ENCODE measurements at places on chromosomes 3 and 15. TPM values are rescaled to one million over a fixed set of nuclear protein-coding genes. Genes with fewer than 3 reads are reported as not detected.

PP2D1 gene
- polyA plus RNA-seq = 0.60 TPM

FOXB1 gene
- 0.91 TPM for polyA plus RNA-seq

SMAD6 gene
- not detected for polyA plus RNA-seq

PLA2G4E gene
- not detected for polyA plus RNA-seq

FRMD5 gene
- 0.39 TPM for polyA plus RNA-seq

DNA sequence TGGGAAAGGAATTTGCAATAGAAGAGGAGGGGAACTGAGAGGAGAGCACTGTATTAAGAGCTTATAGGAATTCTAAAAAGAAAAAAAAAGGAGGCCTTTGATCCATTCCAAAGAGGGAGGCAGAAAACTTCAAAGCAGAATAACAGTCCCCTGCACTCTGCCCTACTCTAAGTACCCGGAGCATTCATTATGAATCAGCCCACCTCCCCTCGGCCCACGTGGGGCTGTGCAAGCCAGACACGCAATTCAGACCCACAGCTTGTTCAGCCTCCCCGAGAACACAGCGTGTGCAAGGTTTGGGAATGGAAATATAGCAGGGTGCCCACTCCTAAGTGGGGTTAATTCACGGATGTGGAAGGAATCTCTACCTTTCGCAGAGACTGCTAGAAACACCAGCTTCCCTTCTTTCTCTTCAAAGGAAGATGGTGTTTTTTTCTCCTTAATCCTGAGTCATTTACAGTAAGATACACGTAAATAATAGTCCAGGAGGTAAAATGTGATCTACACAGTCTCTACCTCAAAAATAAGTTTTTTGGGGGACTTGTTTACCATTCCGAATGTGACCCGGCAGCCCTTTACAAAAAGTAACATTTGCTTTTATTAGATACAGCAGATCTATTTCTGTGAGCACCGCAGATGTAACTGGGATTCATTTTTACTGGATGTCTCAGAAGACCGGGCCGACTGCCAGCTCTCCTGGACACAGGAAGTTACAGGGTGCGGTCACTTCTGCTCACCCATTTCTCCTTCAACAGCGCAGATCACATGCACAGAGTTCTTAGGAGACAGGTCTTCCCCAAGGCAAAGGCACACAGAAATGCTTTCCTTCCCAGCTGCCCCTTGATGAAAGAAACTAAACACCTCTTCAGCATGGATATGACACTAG lies 768.5 kb upstream of the CFAP20DC start:
- H3K27ac ChIP-seq = no peak overlapping the region
- no peaks in the 10 kb centered on the region for H3K4me1 ChIP-seq
- H3K36me3 ChIP-seq = peaks cover 20% of the 10 kb centered on the region
- DNase-seq = no peak

GRCh38 chr3:129587566-129588210 lies 18.8 kb downstream of the PLXND1 start:
- DNase-seq = no peak
- no peak overlapping the region for H3K27ac ChIP-seq
- H3K4me3 ChIP-seq = no peak overlapping the region
- peaks cover under 1% of the 10 kb centered on the region for H3K4me1 ChIP-seq

DNA sequence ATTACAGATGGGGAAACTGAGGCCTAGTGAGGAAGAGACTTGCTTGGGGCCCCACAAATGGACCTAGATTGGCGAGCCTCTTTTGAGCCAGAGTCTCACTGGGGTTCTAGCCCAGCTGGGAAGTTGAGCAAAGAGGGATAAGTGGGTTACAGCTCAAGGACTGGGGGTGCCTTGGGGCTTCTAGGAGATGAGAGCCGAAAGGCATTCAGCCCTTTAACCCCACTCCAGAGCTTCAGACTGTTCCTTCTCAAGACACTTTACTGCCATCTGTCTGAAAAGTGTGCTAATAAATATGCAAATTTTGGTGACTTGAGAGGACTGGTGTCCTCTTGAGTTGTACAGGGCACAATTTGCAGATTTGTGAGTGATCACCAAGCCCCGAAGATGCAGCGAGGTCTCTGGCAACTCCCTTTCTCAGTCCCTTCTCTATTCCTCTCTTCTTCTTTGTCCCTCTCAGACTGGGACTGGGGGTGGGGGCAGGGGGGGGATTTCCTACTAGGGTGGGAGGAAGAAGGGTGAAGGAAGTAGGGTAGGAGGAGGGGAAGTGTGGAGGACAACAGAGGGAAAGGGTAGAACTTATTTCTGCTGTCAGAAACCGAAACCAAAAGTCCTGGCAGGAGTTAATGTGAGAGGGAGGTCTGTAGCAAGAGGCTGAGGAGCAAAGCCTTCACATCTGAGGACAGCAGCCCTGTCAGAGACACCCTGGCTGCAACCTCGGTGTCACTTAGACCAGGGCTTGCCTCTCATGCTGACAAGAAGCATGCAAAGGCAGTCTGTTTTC lies 16.2 kb upstream of the ANKDD1A start:
- H3K36me3 ChIP-seq = no peaks in the 10 kb centered on the region
- peak overlapping the region; percentile 84 for H3K27ac ChIP-seq
- peak; percentile 45 for DNase-seq
- H3K27me3 ChIP-seq = no peaks in the 10 kb centered on the region
- H3K4me1 ChIP-seq = peaks cover 53% of the 10 kb centered on the region

GRCh38 chr15:92971713-92972112 lies 71.6 kb downstream of the CHD2 start:
- H3K27me3 ChIP-seq = no peaks in the 10 kb centered on the region
- no peaks in the 10 kb centered on the region for H3K4me1 ChIP-seq
- H3K4me3 ChIP-seq = no peak overlapping the region
- no peak overlapping the region for H3K27ac ChIP-seq
- DNase-seq = no peak

GRCh38 chr15:86159468-86159867 lies 79.8 kb downstream of the AGBL1 start:
- no peaks in the 10 kb centered on the region for H3K27me3 ChIP-seq
- no peak overlapping the region for H3K4me3 ChIP-seq
- no peaks in the 10 kb centered on the region for H3K4me1 ChIP-seq

- no peak overlapping the region for H3K27ac ChIP-seq
- H3K4me3 ChIP-seq = no peak overlapping the region
- no peaks in the 10 kb centered on the region for H3K36me3 ChIP-seq
- DNase-seq = no peak
These were observed 36.1 kb downstream of the SENP8 start for GRCh38 chr15:72154316-72154715.

DNA sequence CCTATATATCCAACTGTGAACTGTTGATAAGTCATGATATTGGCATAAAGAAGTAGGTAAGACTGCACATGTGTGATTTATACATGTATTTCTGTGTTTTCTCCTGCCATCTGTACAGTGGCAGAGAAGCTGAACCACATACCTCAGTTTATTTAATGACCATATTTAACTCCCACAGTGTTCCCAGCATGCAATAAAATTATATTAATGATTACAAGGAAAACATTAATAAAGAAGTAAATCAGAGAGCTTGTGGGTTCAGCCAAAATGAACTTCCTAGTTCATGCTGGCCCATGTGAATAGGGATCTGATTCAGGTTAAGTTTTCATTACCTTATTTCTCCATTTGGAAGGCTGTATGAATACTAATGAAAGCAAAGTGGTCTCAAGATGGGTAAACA lies 439.2 kb downstream of the CNTN6 start:
- DNase-seq = no peak
- H3K36me3 ChIP-seq = no peaks in the 10 kb centered on the region
- no peak overlapping the region for H3K4me3 ChIP-seq
- H3K27ac ChIP-seq = no peak overlapping the region
- H3K27me3 ChIP-seq = no peaks in the 10 kb centered on the region

- DNase-seq = peak; percentile 93
- H3K4me1 ChIP-seq = peaks cover 14% of the 10 kb centered on the region
- H3K36me3 ChIP-seq = no peaks in the 10 kb centered on the region
- peak within 1 kb of the TSS; percentile 74 for H3K27ac ChIP-seq
These were observed at the start of gene TRIM59 for GRCh38 chr3:160449636-160450598. Gene TRIM59 (minus strand): TSS chr3:160449786. CDS start chr3:160439183, 10,603 bp downstream.

GRCh38 chr15:69074001-69074842 lies 59.7 kb downstream of the NOX5 start:
- H3K36me3 ChIP-seq = no peaks in the 10 kb centered on the region
- no peak overlapping the region for H3K27ac ChIP-seq
- no peaks in the 10 kb centered on the region for H3K4me1 ChIP-seq
- no peak for DNase-seq

DNA sequence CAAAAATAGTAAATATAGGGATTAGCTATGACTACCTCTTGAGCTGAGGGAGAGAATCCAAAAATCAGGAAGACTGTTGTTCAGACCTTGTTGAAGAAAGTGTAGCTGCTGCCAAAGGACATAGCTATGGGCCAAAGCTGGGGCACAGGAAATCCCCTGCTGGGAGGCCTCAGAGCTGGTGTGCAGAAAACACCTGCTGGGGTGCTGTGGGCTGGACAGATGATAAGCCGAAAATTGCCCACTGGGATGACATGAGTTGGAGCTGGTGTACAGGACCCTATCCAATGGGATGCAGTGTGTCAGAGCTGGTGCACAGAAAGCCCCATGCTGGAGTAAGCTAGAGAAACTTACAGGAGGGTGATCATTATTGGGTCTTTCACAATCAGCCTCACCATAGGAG lies 121.9 kb downstream of the NEO1 start:
- H3K4me3 ChIP-seq = no peak overlapping the region
- no peak overlapping the region for H3K27ac ChIP-seq
- no peaks in the 10 kb centered on the region for H3K27me3 ChIP-seq
- H3K36me3 ChIP-seq = no peaks in the 10 kb centered on the region
- no peaks in the 10 kb centered on the region for H3K4me1 ChIP-seq
- DNase-seq = no peak

DNA sequence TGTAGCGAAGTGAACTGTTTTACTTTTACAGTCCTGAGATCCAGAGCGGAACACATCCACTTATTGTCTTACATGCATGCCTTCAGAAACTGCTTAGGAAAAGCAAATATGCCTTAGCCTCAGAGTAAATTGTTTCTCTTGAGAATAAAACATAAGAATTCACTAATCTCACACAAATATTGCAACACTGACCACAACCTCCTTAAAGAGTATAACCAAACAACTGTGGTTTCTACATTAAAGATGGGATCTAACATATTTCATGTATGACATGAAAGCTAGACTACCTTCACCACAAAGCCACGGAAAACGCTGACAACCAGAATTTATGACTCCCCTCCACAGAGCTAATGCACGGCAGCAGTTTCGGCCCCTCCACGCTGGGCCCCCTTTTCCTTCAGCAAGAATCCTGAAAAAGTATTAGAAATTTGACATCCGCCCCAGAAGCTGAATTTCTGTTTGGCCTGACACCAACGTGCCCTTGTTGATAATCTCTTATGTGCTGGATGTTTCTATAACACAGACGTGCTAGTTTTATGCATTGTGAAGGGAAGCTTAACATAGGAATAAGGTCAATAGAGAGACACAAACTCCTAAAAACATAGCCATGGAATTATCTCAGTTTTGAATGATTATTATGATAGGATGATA lies 84.6 kb downstream of the GREM1 start:
- no peak overlapping the region for H3K27ac ChIP-seq
- DNase-seq = no peak
- H3K36me3 ChIP-seq = no peaks in the 10 kb centered on the region
- H3K4me1 ChIP-seq = no peaks in the 10 kb centered on the region
- no peak overlapping the region for H3K4me3 ChIP-seq
- H3K27me3 ChIP-seq = no peaks in the 10 kb centered on the region

DNA sequence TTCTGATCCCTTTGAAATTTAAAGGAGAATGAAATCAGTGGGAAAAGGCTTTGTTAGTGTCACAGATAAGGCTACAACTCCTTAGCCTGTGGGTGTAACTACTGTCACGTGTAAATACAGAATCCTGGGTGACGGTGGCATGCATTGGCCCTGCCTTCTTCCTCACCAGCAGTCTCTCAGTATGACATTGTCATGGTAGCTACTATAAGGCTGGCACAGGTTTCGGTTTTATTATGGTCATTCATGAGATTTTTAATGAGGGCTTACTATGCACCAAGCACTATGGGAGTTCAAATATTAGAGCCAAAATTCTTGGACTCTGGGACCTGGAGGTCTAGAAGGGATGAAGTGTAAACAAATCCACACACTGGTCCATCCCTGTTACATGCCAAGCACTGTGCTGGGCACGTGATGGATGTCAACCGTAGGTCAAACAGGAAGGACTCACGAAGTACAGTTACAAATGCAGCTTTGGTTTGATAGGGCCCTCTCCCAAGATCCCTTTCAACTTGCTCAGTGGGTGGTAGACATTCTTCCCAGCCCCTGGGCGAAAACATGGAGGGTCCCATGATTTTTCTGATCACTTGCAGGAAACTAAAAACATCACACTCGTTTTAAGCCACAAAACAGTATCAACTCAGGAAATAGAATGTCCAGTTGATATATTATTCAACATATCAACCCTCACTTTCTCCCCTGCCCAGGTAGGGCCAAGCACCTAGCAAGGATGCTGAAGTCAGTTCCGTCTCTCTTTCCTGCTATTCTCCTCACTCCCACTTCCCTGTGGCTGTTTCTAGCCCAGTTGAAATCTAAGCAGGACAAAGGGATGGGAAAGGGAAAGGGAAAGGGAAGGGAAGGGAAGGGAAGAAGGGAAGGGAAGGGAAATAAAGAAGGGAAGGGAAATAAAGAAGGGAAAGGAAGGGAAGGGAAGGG lies 25.3 kb downstream of the BFSP2 start:
- no peaks in the 10 kb centered on the region for H3K4me1 ChIP-seq
- no peak for DNase-seq

- no peak for DNase-seq
- H3K36me3 ChIP-seq = no peaks in the 10 kb centered on the region
- no peak overlapping the region for H3K27ac ChIP-seq
- H3K4me3 ChIP-seq = no peak overlapping the region
- H3K4me1 ChIP-seq = no peaks in the 10 kb centered on the region
These were observed 215.1 kb upstream of the CNTN4 start for GRCh38 chr3:1883534-1883933.

GRCh38 chr3:183328823-183329222 lies 75.8 kb downstream of the B3GNT5 start:
- no peaks in the 10 kb centered on the region for H3K27me3 ChIP-seq
- no peak overlapping the region for H3K4me3 ChIP-seq
- no peaks in the 10 kb centered on the region for H3K36me3 ChIP-seq
- H3K4me1 ChIP-seq = no peaks in the 10 kb centered on the region
- DNase-seq = no peak
- H3K27ac ChIP-seq = no peak overlapping the region
